ENCODE measurements at places on chromosomes 11 and 22.

DNA sequence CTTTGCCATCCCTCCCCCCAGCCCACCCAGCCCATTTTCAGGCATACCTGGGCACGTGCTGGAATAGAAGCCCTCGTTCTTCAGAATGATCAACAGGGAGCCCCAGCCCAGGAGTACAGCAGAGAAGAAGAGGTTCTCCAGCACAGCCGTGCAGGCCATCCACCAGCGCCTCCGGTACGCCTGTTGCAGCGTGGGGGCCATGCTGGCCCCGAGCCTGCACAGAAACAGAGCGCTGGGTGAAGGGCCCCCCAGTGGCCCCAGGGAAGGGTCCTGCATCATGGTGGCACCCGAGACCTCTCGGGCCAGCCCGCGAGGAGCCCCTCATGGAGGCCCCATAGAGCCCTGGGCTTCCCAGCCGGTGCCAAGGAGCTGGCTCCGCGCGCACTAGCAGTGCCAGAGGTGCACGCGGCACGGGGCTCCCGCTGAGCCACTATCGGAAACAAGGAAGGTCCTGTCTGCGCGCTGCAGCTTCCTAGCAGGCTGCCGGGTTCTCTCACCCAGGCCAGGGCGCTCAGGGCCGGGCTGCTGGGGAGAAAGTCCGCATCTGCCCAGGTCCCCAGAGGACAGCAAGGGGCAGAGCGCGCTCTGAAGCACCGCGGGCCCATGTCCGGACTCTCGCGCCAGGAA, 1.5 kb downstream of the SLC43A1 start:
- peak; percentile 47 for DNase-seq

GRCh38 chr11:16737818-16738192, 642 bp upstream of the C11orf58 start:
- no peak for DNase-seq

GRCh38 chr11:4695442-4695841, 2.2 kb downstream of the OR51E2 start:
- DNase-seq, result no peak

DNA sequence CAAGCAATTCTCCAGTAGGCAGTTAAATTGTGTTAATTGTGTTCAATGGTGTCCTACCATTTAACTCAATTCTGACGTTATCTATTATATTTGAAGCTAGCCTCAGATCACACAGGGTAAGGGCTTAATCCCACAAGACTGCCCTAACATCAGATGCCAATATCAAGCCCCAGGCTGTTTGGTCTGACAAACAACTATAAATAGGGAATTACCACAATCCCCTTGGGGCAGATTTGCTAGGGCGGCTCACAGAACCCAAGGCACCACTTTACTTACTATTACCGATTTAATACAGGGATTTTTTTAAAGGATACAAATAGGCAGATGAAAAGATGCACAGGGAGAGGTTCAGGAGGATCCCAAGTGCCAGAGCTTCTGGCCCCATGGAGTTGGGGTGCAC, 678.4 kb downstream of the OPCML start:
- no peak for DNase-seq

DNA sequence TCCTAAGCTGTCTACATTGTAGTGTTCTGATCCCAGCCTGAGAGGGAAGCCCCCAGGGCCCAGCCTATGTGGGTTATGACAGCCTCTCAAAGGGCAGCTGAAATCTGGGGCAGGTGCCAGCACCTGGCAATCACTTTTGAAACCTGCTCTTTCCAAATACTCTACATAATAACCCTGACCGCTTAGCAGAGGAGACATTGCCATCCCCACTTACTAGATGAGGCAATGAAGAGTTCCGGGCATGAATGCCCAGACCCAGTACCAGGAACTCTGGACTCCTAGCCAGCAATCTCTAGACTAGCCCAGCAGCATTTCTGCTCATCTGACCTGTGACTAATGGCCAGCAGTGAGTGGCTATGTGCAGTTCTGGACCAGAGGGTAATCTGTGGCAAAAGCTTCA, 412.4 kb upstream of the CADM1 start:
- no peak for DNase-seq

- DNase-seq, result no peak
Observed at GRCh38 chr22:26614322-26614721, 3.5 kb downstream of the CRYBB1 start.

- DNase-seq, result peak; percentile 79
Observed at GRCh38 chr22:38353142-38353629, 36.0 kb upstream of the CSNK1E start.

DNA sequence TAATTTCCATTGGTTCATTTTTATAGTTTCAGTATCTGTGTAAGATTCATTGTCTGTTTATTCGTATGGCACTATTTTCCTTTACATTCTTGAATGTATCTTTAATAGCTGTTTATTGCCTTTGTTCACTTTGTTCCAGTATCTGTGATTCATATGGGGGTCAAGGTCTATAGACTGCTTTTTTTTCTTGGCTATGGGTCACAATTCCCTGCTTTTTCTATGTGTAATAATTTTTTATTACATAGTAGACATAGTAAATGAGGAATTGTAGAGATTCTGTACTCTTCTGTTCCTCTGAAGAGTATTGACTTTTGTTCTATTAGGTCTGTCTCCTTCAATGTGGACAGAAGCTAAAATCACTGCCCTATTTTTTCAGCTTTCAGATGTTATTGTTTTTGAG, 10.5 kb downstream of the ACRV1 start:
- no peak for DNase-seq

GRCh38 chr11:132126973-132127899, 756.8 kb downstream of the NTM start:
- DNase-seq, result no peak

DNA sequence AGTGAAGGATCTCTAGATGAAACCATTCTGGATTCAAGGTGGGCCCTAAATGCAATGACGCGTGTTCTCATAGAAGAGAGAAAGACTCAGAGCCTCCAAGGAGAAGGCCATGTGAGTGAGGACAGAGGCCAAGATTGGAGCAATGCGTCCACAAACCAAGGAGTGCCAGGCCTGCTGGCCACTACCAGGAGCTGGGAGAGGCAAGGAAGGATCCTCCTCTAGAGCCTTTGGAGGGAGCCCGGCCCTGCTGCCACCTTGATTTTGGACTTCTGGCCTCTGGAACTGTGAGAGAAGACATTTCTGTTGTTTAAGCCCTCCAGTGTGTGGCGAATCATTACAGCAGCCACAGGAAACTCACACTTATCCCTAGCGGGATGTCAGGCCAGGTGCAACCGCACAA, 52.7 kb upstream of the SHANK2 start:
- DNase-seq, result no peak

GRCh38 chr22:48890693-48891554, 936.7 kb downstream of the BRD1 start:
- DNase-seq, result no peak

- DNase-seq, result no peak
Observed at GRCh38 chr11:14872032-14872431, 20.0 kb downstream of the CYP2R1 start.

GRCh38 chr11:76250520-76251225, 44.4 kb upstream of the WNT11 start:
- DNase-seq, result no peak

GRCh38 chr11:12318791-12319438, 58.5 kb upstream of the PARVA start:
- no peak for DNase-seq

GRCh38 chr11:123173040-123173855, 21.8 kb downstream of the CLMP start:
- no peak for DNase-seq

DNA sequence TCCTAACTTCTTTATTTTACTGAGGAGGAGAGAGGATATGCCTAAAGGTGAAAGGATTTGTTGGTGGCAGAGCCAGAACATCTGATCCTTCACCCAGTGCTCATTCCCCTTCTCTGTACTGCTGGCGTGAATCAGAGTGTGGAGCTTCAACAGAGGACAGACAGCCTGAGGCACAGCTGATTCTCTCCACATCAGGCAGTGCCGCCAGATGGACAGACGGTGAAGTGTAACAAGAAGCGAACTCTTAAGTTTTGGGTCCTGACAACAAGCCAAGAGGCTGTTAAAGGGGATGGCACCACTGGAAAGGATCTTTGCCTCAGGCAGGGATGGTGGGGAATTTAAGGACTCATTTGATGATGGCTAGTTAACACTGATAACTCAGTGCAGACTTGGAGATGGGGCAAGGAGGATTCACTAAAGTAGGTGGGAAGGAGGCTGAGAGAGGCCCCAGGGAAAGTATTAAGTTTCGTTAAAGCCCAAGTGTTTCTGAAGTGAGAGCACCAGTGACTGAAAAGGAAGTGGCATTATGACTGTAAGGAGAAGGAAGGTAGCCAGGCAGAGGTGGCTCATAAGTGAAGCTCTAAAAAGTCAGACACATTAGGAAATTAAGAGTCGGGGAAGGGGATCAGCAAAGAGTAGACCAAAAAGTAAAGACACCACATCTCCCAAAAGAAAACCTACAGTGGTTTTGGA, 81.3 kb downstream of the CLPB start:
- DNase-seq, result peak; percentile 77

- DNase-seq, result no peak
Observed at GRCh38 chr11:125768336-125769046, 10.1 kb downstream of the PATE2 start.

- no peak for DNase-seq
Observed at GRCh38 chr11:102662607-102663006, 37.5 kb upstream of the MMP20 start.

GRCh38 chr11:19777377-19778102, 64.9 kb downstream of the NAV2 start:
- DNase-seq, result peak; percentile 34

- no peak for DNase-seq
Observed at GRCh38 chr11:107567739-107568335, 2.3 kb upstream of the ALKBH8 start.

DNA sequence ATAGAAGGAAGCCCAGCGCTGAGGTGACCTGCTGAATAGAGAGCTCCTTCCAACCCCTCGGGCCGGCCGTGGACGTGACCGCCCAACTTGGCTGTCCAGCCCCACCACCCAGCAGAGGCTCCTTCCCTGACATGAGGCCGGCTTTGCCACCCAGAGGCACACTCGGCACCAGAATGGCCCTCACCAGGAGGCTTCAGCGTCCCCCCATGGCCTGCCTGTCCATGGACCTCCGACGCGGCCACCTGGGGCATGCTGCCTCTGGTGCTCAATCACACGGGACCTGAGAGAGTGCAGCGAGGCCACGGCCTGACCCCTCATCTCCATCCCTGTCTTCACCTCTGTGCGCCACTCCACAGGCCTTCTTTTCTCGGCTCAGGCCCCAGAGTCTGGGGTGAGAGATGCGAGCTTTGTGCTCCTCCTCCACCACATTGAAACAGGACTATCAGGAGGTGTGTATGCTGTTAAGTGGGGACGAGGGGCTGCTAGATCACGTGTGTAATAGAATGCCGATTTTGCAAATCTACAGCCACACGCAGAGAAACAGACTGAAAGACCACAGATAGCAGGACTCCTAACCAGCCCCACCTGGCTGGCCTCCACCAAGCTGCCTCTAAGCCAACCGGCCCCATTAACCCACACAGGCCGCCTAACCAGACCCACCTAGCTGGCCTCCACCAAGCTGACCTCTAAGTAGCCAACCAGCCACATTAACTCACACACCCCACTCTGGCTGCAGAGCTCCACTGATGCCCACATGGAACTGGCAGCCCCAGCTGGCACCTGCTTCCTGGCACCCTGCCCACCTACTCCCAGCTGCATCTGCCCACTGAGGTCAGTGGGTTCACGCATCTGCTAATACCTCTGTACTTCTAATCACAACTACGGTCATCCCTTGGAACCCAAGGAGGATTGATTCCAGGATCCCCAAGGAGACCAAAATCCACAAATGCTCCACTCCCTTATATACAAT, 20.7 kb downstream of the LINC01488 start:
- DNase-seq, result no peak

DNA sequence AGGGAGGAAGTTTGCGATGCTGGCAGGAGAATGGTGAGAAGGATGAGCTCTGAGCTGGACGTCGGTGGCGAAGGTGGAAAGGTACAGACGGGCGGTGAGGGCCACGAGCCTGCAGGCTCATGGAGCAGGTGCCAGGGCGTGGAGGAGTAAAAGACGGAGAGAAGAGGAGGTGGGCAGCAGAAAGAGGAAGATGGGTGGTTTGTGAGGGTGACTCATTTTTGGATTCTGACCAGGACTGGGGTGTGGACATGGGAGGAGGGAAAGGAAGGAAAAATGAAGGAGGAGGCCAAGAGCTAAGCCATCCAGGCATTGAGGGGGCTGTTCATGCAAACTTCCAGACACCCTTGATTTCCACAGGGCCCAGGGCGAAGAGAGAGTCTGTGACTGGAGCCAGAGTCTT, 3.5 kb downstream of the ZDHHC24 start:
- no peak for DNase-seq

DNA sequence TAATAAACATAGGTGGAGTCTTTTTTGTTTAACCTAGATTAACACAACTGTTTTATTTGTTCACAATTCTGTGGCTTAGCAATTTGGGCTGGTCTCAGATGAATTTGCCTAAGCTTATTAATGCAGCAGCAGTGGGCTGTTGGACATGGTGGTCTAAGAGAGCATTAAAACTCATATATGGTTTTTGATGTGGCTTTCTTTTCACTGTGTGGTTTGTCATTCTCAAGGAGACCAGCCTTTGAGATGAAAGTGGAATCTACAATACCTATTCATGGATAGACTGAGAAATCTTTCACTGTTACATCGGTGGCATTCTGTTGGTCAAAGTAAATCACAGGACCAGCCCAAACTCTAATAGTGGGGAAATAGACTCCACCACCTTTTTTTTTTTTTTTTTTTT, 39.6 kb downstream of the CUL5 start:
- DNase-seq, result no peak

- DNase-seq, result no peak
Observed at GRCh38 chr11:106459135-106459534, 381.7 kb downstream of the AASDHPPT start.

DNA sequence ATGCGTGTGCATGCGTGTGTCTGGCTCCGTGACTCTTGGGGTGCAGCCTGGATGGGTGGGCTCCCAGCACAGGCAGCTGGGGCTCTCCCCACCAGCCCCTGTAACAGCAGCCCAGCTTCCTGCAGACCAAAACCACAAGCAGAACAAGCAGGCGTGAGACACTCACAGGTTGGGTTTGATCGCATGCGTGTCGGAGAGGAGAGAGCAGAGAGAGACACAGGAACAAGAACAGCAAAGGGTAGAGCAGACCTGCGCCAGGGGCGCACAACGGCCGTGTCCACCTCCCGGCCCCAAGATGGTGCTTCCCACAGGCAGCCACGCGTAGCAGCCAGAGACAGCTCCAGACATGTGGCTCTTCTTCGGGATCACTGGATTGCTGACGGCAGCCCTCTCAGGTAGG, at the start of gene CD6:
CD6 (plus strand) TSS at position 161 of the 400 bp plus-strand sequence; CDS start at position 347, 186 bp downstream.
- DNase-seq, result peak; percentile 82

- DNase-seq, result no peak
Observed at GRCh38 chr22:28835630-28836189, 35.3 kb upstream of the XBP1 start.

All from activated CD4-positive, alpha-beta T cell treated with anti-CD3 and anti-CD28 coated beads, Interleukin-2, Interleukin-6, amounts not matched to agents 100 ng/mL and 50 ng/mL, durations not matched to agents 16 hours and 8 hours (primary cell).